ENCODE measurements at places on chromosomes 16 and 17.
A peak's percentile ranks its signal among the peaks of the same experiment; 100 is the strongest.

GRCh38 chr17:82978765-82979349, 100.6 kb upstream of the METRNL start:
- no peak for DNase-seq

- no peak for DNase-seq
Observed at GRCh38 chr17:20179041-20179440, 169.9 kb downstream of the SPECC1 start.

GRCh38 chr17:1438593-1439083, 17.4 kb downstream of the CRK start:
- DNase-seq = no peak

DNA sequence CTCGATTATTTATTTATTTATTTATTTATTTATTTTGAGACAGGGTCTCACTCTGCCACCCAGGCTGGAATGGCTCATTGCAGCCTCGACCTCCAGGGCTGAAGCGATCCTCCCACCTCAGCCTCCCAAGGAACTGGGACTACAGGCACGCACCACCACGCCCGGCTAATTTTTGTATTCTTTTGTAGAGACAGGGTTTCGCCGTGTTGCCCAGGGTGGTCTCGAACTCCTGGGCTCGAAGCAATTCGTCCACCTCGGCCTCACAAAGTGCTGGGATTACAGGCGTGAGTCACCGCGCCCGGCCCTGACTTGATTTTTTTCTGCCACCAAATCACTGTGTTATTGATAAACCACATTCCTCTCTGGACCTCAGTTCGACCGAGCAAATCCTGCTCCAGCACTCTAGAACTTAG, 758 bp upstream of the RPL23A start:
- no peak for DNase-seq

DNA sequence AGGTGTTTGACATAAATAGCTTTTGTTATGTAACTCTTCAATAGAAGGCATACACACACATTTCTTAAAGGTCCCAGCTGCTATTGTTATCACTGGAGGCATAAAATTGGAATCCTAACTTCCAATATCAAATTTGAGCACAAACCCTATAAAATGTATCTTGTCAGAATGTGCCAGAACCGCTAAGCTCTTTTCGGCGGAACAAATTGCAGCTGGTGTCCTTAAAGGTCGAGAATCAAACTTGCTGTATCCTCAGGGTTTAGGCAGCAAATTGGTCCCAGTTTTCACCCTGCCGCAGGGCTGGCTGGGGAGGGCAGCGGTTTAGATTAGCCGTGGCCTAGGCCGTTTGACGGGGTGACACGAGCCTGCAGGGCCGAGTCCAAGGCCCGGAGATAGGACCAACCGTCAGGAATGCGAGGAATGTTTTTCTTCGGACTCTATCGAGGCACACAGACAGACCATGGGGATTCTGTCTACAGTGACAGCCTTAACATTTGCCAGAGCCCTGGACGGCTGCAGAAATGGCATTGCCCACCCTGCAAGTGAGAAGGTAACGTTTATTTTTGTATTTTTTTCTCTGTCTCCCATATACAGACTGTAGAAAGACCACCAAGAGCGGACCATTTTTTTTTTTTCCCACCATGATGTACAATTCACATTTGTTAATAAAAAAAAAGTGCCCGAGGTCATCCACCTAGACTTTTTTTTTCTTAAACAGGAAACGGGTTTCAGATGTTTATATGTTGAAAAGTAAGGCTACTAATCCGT, 297.1 kb downstream of the IRF8 start:
- no peak for DNase-seq

GRCh38 chr16:13733561-13733960, 186.4 kb upstream of the ERCC4 start:
- DNase-seq = no peak

GRCh38 chr16:83581082-83581481, 226.7 kb upstream of the HSBP1 start:
- no peak for DNase-seq

DNA sequence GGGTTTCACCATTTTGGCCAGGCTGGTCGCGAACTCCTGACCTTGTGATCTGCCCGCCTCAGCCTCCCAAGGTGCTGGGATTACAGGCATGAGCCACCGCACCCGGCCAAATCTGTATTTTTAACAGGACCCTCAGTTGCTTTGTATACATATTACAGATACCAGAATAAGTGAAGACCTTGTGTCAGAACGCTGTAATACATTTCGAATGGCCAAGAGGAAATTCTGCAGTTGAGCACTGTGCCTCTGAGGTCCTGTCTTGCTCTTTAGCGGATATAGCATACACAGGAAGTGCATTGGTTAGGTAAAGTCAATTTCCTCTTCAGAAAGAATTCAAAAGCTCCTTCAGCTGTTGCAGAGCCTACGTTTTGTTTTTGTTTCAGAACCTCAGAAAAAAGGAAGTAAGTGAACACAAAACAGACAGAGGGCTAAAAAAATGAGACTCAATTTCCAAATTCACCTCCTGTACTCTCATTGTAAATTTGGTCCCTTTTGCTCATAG, 15.7 kb downstream of the CRLF3 start:
- no peak for DNase-seq

DNA sequence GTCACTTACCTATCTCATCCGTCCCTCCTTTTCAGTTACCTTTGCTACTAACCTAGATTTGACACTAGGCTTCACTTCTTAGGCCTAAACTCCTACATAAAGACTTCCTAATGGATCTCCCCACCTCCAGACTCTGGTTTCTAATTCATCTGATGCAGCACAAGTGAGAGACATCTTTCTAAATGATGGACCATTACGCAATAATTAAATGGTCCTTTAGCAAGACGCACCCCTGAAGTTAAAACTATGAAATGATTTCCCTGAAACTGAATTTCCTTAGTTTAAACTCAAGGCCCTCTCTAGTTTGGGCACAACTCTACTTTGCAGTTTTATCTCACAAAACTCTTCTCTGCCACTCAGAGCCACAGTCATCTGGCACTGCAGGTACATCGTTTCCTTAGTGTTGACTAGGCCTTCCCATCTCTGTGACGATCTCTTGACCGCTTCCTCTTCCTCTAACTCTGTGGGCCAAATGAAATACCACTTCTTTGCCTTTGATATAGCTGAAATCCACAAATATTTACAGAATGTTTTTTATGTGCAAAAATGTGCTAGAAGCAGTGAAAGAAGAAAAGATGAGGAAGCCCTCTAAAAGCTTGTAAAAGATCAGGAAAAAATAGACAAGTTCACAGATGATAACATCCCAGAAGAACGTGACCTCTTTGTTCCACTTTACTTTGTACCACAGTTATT, 3.3 kb downstream of the SYNRG start:
- peak; percentile 28 for DNase-seq
